ENCODE measurements at places on chromosomes 13 and 19. TPM values are rescaled to one million over a fixed set of nuclear protein-coding genes. Genes with fewer than 3 reads are reported as not detected.
A peak's percentile ranks its signal among the peaks of the same experiment; 100 is the strongest.

DNA sequence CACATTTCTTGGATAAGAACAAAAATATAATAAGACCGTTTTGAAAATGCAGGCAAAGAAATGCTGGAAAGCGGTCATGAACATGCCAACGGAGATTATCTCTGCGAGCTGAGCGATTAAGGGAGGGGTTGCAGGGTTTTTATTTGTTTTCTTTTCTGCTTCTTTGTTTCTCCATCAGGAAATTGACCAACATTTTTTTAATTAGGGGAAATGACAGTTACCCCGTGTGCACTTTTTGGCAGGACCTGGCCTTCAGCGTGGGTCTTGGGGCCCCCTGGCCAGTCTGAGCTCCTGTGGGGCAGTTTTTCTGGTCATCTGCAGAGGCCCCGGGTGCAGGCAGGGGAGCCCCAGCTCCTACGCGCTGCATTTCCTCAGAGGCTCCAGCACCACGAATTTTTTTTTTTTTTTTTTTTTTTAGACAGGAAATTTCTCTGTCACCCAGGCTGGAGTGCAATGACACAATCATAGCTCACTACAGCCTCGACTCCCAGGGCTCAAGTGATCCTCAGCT is 31.3 kb upstream of the HOMER3 start:
- no peaks in the 10 kb centered on the region for H3K27me3 ChIP-seq
- H3K4me3 ChIP-seq = no peak overlapping the region
- peak overlapping the region; percentile 33 for H3K27ac ChIP-seq

- peaks cover 5% of the 10 kb centered on the region for H3K27me3 ChIP-seq
Measured at GRCh38 chr19:15640294-15640903, at the start of gene CYP4F3. Gene CYP4F3 (plus strand): TSS chr19:15640897. CDS start chr19:15641416, 519 bp downstream.

DNA sequence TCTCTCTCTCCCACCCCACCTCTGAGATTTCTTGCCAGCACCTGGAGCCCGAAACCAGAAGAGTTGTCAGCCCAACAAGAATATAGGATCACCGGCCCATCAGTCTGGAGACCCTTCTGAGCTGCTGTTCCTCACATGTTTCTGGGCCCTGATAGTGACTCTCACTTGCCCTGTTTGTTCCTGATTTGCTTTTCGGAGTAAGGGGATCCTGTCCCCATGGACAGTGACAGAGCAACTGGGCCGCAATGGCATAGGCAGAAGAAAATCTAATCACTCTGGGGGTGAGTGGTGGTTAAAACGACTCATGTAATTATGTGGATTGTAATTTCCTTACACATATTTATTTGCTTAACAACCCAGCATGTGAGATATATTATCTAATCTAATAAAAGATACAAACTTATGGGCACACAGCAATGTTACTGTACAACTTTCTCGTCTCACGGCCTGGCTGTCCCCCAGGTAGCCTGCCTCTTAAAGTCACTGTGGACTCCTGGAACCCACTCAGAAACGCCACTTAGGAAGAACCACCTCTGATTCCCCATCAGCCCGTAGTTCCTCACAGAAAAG is 663 bp upstream of the SMAD9 start:
- H3K27me3 ChIP-seq = no peaks in the 10 kb centered on the region
- no peaks in the 10 kb centered on the region for H3K36me3 ChIP-seq
- peak overlapping the region; percentile 89 for H3K27ac ChIP-seq
- peaks cover 41% of the 10 kb centered on the region for H3K4me1 ChIP-seq
- no peak for DNase-seq

DNA sequence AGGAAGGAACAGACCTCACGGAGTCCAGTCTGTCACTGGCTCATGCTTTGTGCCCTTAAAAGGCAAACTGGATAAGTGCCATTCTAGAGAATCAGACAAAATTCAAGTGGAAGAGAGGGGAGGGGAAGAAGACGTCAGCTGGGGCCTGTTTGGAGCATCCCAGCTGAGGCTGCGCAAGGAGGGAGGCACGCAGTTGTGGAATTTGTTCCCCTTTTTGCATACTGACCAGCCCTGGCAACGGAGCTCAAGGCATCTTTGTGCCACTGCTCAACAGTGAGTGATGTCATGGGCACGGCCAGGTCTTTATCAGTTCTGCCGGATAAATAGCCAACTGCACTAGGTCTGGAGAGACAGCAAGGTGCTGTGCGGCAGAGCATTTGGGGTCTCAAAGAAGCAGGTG is at the start of gene GPR42:
GPR42 (plus strand) TSS at position 347 of the 400 bp plus-strand sequence. CDS start 292 bp downstream, outside the sequence.
- H3K4me1 ChIP-seq = no peaks in the 10 kb centered on the region
- H3K27ac ChIP-seq = no peak within 1 kb of the TSS
- no peaks in the 10 kb centered on the region for H3K27me3 ChIP-seq
- no peak for DNase-seq

- DNase-seq = no peak
- H3K27ac ChIP-seq = no peak overlapping the region
- H3K36me3 ChIP-seq = no peaks in the 10 kb centered on the region
Measured at GRCh38 chr13:105232006-105232405, 1303.5 kb downstream of the EFNB2 start.

- H3K36me3 ChIP-seq = no peaks in the 10 kb centered on the region
- no peaks in the 10 kb centered on the region for H3K4me1 ChIP-seq
- no peak for DNase-seq
- H3K27ac ChIP-seq = no peak overlapping the region
Measured at GRCh38 chr13:59793107-59793506, 370.6 kb downstream of the DIAPH3 start.

- H3K27ac ChIP-seq = peak overlapping the region; percentile 75
- DNase-seq = no peak
- no peak overlapping the region for H3K4me3 ChIP-seq
- no peaks in the 10 kb centered on the region for H3K27me3 ChIP-seq
Measured at GRCh38 chr19:4367781-4368127, 24.4 kb downstream of the MPND start.

- H3K27me3 ChIP-seq = no peaks in the 10 kb centered on the region
- DNase-seq = no peak
- no peak overlapping the region for H3K4me3 ChIP-seq
- no peaks in the 10 kb centered on the region for H3K36me3 ChIP-seq
Measured at GRCh38 chr19:15813916-15814315, 1.5 kb downstream of the OR10H1 start.

DNA sequence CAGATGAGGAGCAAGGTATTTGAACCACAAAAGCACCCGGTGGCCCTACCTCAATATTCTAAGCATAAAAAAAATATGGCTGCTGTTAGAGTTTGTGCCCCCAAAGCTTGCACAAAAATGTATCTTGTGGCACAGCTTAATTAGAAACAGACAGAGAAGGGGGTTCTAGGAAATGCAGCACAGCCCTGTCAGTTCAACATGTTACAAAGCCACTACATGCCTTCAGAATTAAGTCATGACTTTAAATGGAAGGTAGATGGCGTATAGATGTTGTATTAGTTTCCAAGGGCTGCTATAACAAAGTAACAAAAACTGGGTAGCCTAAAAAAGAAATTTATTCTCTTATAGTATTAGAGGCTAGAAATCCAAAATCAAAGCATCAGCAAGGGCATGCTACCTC is 703.8 kb downstream of the DIAPH3 start:
- no peak for DNase-seq
- no peaks in the 10 kb centered on the region for H3K4me1 ChIP-seq
- H3K27ac ChIP-seq = no peak overlapping the region
- no peak overlapping the region for H3K4me3 ChIP-seq
- no peaks in the 10 kb centered on the region for H3K27me3 ChIP-seq

- no peaks in the 10 kb centered on the region for H3K27me3 ChIP-seq
- DNase-seq = no peak
- H3K27ac ChIP-seq = no peak overlapping the region
- no peak overlapping the region for H3K4me3 ChIP-seq
- H3K4me1 ChIP-seq = no peaks in the 10 kb centered on the region
- H3K36me3 ChIP-seq = no peaks in the 10 kb centered on the region
Measured at GRCh38 chr19:32857584-32857983, 12.0 kb downstream of the SLC7A9 start.

DNA sequence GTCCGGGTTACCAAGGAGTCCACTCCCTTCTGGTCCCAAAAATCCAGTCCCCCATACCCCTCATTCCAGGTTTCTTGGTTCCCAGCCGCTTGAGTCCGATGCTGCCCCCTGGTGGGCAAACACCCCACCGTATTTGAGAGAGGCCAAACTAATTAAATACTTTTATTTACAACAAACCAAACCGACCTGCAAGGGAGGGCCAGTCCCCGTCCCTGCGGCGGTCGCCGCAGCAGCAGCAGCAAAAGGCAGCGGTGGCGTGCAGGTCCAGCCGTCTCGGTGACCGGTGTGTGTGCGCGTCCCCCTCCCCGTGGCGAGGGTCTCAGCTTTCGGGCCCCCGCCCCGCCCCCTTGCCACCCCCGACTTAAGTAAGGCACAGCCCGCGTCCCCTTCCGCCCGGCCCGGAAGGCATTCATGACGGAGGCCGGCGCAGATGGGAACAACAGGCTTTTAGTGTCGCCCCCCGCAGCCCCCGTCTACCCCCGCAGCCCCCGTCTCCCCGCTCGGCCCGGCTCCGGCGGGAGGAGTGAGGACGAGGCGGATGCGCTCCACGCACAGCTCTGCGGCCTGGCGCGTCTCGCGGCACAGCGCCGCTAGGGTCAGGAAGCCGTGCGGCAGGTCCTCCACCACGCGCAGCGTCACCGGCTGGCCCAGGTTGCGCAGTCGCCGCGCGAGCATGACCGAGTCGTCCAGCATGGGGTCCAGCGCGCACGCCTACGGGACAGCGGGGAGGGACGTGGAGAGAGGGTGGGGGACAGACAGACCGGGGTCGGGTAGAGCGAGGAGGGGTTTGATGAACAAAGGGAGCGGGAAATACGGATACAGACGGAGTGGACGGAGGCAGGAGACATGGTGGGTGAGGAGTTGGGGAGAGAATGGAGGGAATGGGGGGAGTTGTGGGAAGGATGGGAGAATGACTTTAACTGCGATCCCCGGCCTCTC is 11.5 kb upstream of the CNFN start:
- H3K4me1 ChIP-seq = peaks cover 26% of the 10 kb centered on the region
- H3K36me3 ChIP-seq = no peaks in the 10 kb centered on the region
- peak; percentile 89 for DNase-seq
- peak overlapping the region; percentile 55 for H3K27ac ChIP-seq

GRCh38 chr19:39190768-39191167 is 6.0 kb upstream of the NCCRP1 start:
- no peaks in the 10 kb centered on the region for H3K36me3 ChIP-seq
- no peak overlapping the region for H3K4me3 ChIP-seq
- no peak overlapping the region for H3K27ac ChIP-seq
- H3K4me1 ChIP-seq = no peaks in the 10 kb centered on the region
- no peak for DNase-seq
- no peaks in the 10 kb centered on the region for H3K27me3 ChIP-seq

DNA sequence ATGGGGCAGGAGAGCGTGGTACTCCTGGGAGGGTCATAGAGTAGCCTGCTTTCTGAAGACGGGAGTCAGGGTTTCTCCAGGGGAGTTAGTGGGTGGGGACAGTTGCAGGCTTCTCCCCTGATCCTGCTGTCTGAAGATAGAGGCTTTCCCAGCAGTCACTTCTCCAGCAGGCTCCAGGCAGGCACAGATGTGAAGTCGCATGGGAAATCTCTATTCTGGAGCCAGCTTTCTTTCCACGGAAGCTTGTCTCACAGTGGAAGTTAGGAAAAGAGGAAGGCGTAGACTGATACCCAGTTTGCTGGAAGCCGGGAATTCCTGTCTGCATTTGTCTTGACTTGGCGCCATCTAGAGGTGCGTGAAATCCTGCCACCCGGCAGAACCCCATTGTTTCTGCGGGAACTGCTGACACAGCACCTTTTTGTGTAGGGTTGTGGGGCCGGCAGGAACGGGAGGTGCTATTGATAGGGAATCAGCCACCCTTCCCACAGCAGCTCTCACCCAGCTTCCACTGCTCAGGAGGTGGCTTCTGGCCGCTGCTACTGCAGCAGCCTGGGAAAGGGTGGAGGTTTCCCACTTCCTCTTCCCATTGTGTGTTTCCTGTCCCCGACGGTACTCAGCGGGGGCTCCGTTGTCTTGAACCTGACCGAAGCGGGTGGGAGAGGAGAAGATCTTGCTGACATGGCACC is 28.5 kb upstream of the NPAS1 start:
- peak; percentile 93 for DNase-seq
- H3K4me1 ChIP-seq = peaks cover 13% of the 10 kb centered on the region
- no peak overlapping the region for H3K4me3 ChIP-seq
- H3K27me3 ChIP-seq = no peaks in the 10 kb centered on the region

- no peak overlapping the region for H3K4me3 ChIP-seq
- H3K27ac ChIP-seq = no peak overlapping the region
- no peaks in the 10 kb centered on the region for H3K36me3 ChIP-seq
- H3K27me3 ChIP-seq = peaks cover 3% of the 10 kb centered on the region
Measured at GRCh38 chr19:51402117-51402516, 11.7 kb upstream of the C19orf84 start.

- H3K4me1 ChIP-seq = no peaks in the 10 kb centered on the region
- peak; percentile 87 for DNase-seq
- no peaks in the 10 kb centered on the region for H3K36me3 ChIP-seq
- H3K27me3 ChIP-seq = peaks cover 5% of the 10 kb centered on the region
- no peak overlapping the region for H3K27ac ChIP-seq
- H3K4me3 ChIP-seq = no peak overlapping the region
Measured at GRCh38 chr19:51777570-51778462, 16.8 kb downstream of the FPR2 start.

- no peak overlapping the region for H3K27ac ChIP-seq
- no peak overlapping the region for H3K4me3 ChIP-seq
- no peaks in the 10 kb centered on the region for H3K36me3 ChIP-seq
- H3K27me3 ChIP-seq = no peaks in the 10 kb centered on the region
- peaks cover 10% of the 10 kb centered on the region for H3K4me1 ChIP-seq
Measured at GRCh38 chr19:18330868-18331267, 8.0 kb upstream of the LSM4 start.

DNA sequence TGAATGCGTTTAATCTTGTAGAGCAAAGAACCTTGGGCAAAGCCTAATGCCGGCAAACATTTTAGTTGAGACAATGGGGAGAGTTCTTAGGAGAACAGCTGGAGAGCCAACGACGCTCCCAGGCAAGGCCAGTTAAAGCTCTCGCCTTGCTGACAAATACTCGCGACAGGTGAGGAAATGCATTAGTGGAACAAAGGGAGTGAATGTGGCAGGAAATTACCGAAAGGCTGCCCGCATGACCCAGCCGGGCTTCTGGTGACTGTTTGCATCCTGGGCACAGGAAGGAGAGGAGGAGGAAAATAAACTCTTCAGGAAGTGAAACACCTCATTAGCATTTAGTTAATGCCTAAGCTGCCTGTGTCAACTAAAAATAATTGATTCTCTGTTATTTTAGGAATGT is 74.6 kb downstream of the SHISA2 start:
- H3K27ac ChIP-seq = no peak overlapping the region
- H3K36me3 ChIP-seq = no peaks in the 10 kb centered on the region
- no peaks in the 10 kb centered on the region for H3K27me3 ChIP-seq
- no peak for DNase-seq
- H3K4me3 ChIP-seq = no peak overlapping the region

Gene C5AR2
- 1.1 TPM for total RNA-seq

Gene ZNF878
- total RNA-seq = 0.54 TPM

Gene ZNF383
- total RNA-seq = 12.8 TPM

Gene KLK15
- total RNA-seq = not detected

Gene ANGPTL8
- total RNA-seq = not detected

Gene MPV17L2
- total RNA-seq = 15.8 TPM

Data from sigmoid colon (tissue), 7 donors.